ENCODE measurements at places on chromosomes 2 and 18.

DNA sequence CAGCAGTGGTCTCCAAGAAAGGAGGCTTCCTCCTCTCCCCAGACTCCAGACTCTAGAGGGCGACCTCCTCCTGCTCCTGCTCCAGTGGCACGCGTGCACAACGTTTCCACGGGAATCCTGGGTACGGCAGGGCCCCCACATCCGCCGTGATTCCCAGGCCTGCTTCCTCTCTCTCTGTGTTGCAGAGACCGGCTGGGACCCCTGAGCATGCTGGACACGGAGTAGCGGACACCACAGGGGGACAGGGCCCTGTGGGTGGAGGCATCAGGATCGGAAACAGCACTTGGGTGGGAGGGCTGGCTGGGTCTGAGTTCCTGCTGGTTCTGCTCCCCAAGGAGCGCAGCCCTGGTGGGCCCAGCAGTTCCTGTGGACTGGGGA lies 75.9 kb upstream of the SLC35G4 start:
- no peak for DNase-seq

DNA sequence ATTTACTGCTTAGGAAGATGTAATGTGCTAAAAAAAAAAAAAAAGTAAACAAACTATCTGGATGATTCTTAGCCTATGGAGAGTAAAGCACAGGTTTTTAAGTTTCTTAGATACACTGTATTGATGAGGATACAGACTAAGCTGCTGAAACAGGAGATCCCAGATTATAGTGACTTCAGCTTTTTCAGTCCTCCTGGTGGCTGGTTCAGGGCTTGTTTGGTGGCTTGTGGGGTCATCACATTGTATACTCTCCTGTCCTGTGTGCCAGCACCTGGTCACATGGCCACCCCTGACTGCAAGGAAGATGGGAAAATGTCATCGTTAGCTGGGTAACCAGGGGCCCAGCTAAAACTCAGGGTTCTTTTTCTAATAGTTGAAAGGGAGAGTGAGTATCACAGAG lies 31.4 kb downstream of the RAB31 start:
- no peak for DNase-seq

DNA sequence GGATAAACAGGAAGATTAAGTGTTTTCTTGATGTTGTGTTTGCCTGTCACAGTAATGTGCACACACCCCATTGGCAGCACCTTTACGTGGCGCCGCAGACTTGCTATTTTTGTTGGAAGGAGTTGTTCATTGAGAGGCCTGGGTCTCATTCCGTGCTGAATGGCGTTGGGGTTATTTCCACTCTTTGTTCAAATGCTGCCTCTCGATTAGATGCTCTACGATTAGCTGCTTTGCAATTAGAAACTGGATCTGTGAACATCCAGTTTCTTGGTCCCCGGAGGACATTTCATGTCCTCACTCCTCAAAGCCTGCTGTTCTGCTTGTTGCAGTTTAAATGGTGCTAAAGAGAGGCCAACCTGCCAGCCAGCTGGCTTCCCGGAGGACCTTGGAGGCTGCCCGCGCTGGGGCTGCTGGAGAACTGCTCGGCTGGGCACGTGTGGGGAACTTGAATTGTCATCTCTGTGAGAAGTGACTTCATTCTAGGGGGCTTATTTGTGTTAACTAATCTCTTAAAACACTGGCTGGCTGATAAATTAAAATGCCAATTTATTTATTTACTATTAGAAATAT lies 117.4 kb upstream of the NABP1 start:
- no peak for DNase-seq

- no peak for DNase-seq
Measured at GRCh38 chr2:84380875-84381274, 78.2 kb downstream of the SUCLG1 start.

DNA sequence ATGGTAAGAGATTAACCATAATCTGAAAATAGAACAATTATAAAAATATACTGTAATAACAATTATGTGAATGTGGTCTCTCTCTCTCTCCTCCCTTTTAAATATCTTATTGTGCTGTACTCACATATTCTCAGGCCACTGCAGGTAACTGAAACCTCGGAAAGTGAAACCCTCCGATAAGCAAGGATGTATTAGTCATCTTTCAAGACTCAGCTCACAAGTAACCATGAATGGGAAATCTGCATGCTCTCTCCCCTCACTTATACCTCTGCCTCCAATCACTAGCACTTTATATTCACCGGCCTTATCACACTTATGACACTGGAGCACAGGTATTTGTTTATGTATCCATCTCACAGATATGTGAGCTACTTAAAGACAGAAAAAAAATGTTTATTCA lies 139.7 kb downstream of the LRP2 start:
- DNase-seq, result no peak

- no peak for DNase-seq
Measured at GRCh38 chr2:52939250-52939649, 828.4 kb upstream of the CHAC2 start.

GRCh38 chr18:8095947-8096570 lies 513.2 kb upstream of the RAB12 start:
- no peak for DNase-seq

DNA sequence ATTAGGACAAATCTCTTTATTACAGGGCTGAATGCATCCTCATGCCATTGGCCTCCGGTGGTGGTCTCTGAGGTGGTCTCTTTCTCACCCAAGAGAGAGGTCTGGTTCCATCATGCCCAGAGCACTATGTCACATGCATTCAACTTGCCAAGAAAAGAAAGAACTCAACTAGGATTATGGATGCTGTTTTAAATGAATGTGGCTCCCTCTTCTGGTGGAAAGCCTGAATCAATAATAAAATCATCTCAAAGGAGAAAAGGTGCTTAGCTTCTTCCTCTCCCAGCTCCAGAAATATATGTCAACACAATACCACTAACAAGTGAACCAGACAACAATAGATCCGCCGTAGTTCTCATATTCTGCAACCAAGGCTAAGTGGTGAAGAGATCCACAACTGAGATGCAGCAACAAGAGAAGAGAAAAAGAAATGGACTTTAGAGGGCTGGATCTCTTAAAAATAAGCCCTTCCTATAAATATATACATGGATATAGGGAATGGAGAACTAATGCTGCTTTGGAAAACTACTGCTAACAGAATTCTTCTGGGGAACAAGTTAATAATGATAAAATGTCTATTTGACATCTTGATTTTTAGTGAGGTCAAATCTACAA lies 396.8 kb downstream of the NCKAP5 start:
- no peak for DNase-seq

All from islet precursor cell (in vitro differentiated cells).